Activated CD8-positive, alpha-beta memory T cell treated with anti-CD3 and anti-CD28 coated beads, Interleukin-2, amount 50 U/mL, for 48 hours (primary cell): ENCODE measurements at places on chromosomes 2 and 18.
A peak's percentile ranks its signal among the peaks of the same experiment; 100 is the strongest.

DNA sequence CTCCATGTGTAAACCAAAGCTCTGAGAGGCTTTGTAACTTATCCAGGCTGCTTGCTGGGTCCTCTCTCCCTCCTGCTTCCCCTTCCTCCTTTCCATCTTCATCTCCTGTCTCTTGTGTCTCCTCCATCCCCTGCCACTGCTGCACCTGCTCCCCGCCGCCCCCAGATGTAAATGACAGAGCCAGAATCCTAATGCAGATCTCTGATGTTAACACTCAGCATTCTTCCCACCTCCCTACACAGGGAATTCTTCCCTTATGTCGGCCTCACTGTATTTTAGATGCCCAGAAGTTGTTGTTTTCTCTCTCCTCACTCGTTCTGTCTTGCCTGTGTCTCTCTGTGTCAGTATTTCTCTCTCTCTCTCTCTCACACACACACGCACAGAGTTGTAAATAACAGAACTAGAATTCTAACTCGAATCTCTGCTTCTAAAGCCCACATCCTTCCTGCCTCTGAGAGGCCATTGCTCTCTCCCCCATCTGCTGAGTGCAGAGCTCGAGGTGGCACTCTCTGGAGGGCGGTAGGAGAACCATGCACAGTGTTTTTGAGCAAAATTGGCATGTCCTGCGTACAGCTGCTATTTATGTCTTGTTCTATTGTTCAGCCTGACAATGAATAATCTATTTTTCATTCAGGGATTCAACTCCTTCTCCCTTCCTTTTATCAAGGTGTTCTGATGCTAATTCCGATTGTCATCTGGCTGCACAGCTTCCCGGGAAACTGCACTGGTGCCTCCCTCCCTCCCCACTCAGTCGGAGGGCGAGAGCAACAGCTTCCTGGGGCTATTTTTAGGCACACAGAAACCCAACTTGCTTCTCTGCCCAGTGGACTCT is 219.9 kb downstream of the SH3RF3 start:
- DNase-seq, result peak; percentile 49

DNA sequence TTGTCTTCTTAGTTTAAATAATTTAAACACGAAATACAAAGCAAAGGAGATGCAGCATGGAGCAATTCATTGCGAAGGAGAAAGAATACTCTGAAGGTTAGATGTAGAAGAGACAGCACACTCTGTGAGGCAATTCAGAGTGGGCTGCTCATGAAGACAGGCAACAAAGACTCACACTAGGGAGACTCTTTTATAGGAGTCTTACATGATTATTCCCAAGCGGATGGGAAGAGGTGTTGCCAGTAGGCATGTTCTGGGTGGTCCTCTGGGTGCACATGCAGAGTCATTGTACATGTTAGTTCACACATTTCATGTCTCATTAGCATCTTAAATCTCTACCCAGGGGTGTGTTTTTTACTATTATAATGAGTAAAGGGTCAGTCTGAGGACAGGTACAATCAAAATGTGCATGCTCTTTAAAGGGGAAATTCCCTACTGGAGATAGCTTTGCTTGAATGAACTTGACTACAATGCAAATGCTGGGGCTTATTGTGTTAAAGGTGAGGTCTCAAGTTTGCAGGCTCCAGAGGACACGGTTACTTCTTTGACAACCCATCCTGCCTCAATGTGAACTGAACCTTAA is 275.5 kb downstream of the CDH19 start:
- DNase-seq, result no peak

GRCh38 chr18:42706029-42706608 is 409.4 kb downstream of the RIT2 start:
- DNase-seq, result no peak

GRCh38 chr2:221778025-221778424 is 205.9 kb upstream of the EPHA4 start:
- no peak for DNase-seq

- DNase-seq, result no peak
These were observed 207.2 kb downstream of the VAPA start for GRCh38 chr18:10121028-10121427.

GRCh38 chr2:72579591-72580180 is 246.1 kb downstream of the EXOC6B start:
- no peak for DNase-seq

DNA sequence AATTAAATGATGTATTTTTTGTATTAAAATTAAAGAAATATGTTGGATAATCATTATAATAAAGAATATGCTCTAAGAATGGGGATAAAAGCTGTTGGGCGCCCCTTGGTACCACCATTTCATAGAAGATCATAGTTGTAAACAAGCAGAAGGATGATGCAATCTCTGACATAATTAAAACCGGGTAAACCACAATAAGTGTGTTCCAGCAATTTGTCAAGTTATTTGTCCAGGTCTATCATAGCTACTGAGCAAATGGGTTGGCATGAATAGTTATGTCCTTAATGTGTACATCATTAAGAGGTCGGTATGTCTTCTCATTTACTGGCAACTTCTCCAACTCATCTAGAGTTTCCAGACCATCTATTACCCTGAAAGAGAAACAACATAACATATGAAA is 6.7 kb upstream of the CLK1 start:
- no peak for DNase-seq

GRCh38 chr2:143123911-143124310 is 5.3 kb upstream of the ARHGAP15 start:
- DNase-seq, result no peak

DNA sequence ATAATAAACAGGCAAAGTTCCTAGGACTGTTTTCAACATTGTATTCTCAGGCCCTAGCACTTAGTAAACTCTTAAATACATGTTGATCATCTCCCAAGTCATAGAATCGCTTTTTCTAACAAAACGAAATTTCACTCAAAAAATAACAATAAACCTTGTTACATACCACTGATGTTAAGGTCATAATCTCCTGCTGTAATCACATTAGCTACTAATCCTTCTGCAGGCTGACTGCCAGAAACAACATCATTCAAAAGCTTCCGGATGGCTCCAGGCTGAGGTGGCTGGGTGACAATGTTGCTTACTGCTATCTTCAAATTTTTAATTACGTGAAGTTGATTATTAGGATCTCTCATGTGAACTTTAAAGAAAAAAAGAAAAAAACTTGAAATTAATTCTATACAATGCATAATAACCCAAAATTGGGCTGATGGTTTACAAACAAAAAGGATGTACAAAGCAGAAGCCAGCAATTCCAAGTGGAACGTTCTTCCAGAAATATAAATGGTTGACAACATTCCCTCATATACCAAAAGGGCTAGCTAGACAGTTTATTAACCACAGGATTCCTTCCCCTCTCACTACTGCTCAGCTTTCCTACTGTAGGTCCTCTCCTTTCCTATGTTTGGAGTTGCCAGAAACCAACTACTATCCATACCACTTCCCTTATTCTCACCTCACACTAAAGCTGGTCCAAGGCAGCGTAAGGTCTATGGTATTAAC is 11.6 kb downstream of the TRAPPC8 start:
- DNase-seq, result no peak

GRCh38 chr2:68387408-68388350 is 22.6 kb downstream of the PLEK start:
- DNase-seq, result no peak

DNA sequence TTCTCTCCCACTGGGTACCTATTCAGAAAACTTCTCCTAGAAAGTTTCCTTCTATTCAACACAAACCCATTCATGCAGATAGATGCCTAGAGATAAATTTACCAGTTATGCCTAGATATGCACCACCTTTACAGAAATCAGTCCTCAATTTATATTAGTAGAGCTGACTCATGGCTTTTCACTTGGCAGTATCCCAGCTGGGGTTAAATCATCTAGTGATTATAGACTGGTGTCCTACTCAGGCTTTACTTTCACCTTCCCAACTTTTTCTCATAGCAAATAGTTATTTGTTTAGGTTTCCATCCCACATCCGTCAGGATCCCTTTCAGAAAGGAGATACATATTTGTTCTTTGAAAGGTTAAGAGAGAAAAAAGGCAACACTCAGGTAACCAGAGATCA is 124.5 kb downstream of the AQP4 start:
- no peak for DNase-seq

- peak; percentile 63 for DNase-seq
These were observed 725 bp downstream of the SLC66A2 start for GRCh38 chr18:79950515-79951341.
